ENCODE measurements at places on chromosomes 3 and 15.
A peak's percentile ranks its signal among the peaks of the same experiment; 100 is the strongest.

GRCh38 chr3:134652886-134653630, 2.2 kb upstream of the KY start:
- DNase-seq: no peak

- DNase-seq: no peak
Observed at GRCh38 chr3:99966662-99967416, 147.5 kb downstream of the FILIP1L start.

- no peak for DNase-seq
Observed at GRCh38 chr15:56978898-56979662, 60.6 kb downstream of the TCF12 start.

- DNase-seq: no peak
Observed at GRCh38 chr15:77604973-77605372, 27.7 kb downstream of the LINGO1 start.

- no peak for DNase-seq
Observed at GRCh38 chr3:99712291-99712954, 74.0 kb downstream of the COL8A1 start.

DNA sequence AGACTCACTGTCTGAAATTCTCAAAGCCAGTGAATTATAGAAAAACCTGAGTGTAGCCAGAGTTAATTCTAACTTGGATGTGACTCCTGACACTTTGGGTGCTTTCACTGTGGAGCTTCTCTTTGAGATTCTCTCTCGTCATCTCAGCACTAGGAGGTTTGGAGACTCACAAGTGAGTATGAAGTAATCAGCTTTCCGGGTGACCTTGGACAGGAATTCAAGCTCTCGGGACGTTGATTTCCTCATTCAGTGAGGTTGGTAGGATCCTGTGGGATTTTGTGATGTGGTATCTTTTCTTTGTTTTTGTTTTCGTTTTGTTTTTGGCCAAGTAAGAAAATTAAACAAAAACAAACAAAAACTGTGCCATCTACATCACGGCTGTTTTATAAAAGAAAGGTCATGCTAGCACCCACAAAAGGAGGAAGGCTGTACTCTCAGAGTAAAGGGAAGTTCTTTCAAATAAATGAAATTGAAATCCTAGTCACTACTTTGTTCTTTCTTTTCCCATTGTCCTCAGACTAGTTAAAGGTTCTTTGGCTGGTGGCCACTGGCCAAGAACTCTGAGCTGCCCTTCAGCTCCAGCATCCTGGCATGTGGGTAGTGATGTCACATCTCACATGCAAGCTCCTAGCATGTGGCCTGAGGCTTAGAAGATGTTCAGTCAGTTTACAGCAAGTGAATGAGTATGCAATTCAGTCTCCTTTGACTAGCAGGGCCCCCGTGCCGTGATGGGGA, 263.3 kb upstream of the TPM1 start:
- DNase-seq: no peak

GRCh38 chr15:87724330-87724729, 532.2 kb downstream of the NTRK3 start:
- DNase-seq: no peak

DNA sequence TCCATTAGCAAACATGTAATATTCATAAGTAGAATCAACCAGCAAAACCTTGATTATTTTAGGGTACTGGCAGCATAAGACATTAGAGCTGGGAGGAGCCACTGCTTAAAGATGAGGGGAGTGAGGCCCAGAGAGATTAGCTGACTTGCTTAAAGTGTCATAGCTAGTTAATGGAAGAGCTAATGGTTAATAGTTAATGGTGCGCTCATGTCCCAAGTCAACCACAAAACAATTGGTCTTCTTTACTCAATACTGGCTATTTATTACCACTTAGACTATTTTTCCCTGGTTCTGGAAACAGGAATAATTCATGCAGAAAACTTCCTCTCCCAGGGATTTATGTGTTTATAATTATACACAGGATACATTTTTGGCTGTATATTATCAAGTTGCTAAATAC, 33.1 kb downstream of the EIF4E3 start:
- DNase-seq: no peak

- DNase-seq: no peak
Observed at GRCh38 chr3:194282436-194283122, 68.5 kb downstream of the CPN2 start.

DNA sequence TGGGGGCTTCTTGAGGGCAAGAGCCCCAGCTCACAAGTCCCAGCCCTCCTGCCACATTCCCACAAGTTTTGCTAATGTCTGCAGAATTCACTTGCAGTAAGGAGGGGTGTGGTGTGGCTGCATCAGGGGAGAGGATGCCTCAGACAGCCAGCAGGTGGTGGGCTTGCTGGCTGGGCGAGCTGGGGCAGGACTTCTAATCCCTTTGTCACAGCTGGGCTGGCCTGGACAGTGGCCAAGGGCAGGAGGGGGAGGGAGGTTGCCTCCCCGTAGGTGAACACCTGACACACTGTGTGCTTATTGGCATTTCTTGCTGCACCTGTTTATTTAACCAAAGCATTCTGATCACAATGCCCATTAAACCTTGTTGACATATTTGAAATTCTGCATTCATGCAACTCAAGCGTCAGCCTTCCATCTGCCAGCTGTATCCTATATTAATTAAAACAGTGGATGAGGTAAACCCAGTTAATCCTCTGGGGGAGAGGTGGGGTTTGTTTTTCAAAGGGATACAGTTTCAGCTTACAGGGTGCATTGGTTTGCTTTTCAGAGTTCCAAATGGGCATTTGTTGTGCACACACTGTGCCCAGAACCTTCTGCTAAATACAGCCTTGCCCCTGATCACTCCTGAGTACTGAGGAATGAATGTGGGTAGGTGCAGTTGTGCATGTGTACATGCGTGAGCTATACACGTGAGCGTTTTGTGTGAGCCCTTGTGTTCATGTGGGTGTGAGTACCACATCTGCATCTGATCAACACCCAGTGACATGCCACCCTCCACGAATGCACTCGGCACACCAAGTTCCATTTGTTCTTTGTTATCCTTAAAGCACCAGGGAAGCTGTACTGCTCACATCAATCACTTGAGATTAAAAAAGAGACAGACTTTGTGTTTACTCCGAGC, 268.7 kb downstream of the XXYLT1 start:
- peak; percentile 88 for DNase-seq

DNA sequence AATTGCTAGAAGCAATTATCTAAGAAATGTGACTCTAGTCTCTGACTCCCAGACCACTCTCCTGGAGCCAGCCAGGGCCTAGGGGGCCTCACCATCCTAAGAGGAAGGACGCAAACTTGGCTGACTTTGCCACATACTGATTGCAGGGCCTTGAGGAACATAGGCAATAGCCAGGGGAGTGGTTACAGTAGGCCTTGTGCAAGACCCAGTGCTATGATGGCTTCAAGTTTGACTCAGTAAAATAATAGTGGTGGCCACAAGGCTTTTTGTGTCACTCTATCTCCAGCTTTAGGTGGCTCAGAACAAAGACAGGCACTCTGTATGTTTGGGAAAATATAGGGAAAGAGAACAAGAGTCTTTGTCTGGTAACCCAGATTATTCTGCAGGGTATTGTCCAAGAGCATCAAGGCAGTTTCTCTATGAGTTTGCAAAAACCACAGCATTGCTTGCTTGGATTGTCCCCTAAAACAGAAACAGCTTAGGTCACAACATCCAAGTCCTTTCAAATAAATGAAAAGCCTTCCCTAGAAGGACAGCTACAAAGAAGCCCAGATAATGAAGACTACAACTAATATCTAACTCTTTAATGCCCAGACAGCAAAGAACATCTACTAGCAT, 631.5 kb downstream of the PYDC2 start:
- no peak for DNase-seq

DNA sequence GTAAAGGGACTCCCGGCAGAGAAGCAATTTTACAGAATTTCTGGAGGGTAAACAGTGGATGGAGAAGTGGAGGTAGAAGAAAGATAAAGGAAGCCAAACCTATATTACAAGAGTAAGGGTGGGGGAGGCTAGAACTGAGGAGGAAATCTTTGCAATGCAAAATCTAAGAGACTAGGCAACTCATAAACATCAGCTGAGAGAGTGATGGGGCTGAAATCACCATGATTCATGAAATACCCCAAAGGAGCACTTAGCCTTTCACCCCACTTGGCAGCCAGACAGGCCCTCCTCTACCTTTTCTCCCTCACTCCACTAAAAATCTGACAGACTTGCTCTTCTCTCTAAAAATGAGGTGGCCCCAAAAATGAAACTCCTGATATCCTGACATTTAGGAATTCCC, 19.5 kb upstream of the ZBTB38 start:
- DNase-seq: no peak

DNA sequence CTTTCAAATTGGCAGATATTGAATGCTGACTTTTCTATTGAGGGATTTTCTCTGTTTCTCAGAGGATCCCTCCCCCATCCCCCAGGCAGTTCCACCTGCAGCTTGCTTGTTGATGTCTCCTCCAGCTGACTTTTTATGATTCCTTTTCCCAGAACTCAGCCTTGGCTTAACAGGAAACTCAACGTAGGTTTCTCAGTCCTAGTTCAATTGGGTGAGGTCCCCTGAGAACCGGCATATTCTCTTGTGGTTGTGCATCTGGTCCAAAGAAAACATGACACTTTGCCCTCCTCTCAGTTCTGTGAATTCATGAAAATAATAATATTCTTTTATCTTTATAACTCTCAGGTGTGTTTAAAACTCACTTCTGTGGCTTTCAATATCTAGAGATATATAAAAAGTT, 1222.1 kb downstream of the OTOL1 start:
- no peak for DNase-seq

DNA sequence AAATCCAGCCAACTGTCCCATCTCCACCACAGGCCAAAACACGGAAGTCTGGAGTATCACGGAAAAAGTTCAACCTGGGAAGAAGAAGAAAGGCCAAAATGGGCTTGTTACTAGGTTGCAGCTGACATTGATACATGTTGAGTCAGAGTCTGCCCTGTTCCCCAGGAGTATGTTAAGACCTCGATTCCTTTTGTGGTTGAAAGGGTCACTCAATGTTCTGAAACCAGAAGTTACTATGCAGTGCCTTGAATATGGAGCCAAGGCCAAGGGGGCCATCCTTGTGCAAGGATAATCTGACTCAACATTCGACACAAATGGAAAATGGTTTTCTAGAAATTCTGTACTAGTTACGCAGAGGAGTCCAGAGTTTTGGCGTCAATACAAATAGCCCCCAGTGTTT, 104.2 kb downstream of the DGKG start:
- DNase-seq: no peak

- DNase-seq: no peak
Observed at GRCh38 chr3:169604568-169604967, 58.9 kb downstream of the MECOM start.

GRCh38 chr15:73914145-73914544, 12.1 kb upstream of the LOXL1 start:
- DNase-seq: no peak

DNA sequence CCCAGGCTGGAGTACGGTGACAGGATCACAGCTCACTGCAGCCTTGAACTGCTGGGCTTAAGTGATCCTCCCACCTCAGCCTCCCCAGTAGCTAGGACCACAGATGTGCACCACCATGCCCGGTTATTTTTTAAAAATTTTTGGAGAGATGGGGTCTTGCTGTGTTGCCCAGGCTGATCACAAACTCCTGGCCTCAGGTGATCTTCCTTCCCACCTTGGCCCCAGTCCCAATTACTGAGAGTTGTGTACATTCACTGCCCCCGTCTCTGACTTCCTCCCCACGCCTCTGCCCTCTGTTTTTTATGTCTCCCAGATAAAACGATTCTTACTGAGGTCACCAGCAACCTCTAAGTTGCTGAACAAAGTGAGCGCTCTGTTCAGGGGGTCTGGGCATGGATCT, 87.7 kb downstream of the LINGO1 start:
- DNase-seq: no peak

DNA sequence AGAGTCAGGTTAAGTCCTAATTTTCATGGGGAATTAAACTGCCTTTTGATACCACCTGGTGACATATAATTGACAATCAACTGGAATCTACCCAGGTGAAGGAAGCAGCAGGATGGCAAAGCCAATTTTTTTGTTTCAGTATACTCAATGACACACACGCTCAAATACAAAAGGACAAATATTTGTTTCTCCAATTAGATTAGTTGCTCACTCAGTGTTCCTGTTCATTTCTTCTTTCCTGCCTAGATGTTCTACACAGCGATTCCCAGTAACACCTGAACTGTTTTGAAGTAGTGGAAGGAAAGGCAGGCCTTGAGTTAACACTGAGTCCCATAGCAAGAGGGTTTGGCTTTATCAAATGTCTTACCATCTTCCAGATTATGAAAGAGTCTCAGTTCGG, 157.5 kb downstream of the PDZRN3 start:
- DNase-seq: no peak

- no peak for DNase-seq
Observed at GRCh38 chr3:55128225-55128823, 200.5 kb upstream of the LRTM1 start.

GRCh38 chr15:88448991-88449461, 18.2 kb downstream of the MRPL46 start:
- no peak for DNase-seq

Measured in NCI-H2029 treated with DMSO at 0.1 percent for 48 hours (cell line).